Activated CD8-positive, alpha-beta memory T cell treated with anti-CD3 and anti-CD28 coated beads, Interleukin-2, amount 50 U/mL, for 4 hours (primary cell): ENCODE measurements at places on chromosomes 7 and 10.

DNA sequence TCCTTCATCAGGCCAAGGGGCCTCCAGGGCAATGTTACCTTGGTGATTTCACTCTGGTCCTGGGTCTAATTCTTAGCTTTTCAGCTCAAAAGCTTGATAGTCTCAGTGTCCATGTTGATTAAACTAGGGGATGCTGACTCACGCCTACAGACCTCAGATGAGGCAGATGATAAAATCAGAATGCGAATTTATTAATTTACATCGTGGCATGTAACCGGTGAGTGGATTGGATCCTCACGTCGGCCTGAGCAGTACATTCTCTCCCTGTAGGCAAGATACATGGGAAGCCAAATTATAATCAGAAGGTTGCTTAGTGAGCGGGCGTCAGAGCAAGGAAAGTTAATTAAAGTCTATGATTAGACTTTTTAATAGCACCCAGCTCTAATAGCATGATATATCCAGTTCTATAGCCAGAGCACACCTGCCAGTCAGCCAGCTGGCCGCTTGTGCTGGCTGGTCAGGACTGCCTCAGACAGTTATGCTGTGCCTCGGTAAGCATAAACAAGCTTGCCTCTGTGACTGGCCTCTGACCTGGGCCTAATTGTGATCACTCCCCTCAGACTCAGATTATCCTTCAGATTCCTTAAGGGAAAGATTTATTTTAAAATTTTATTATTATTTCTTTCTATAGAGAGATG is 20.2 kb upstream of the CPA5 start:
- no peak for DNase-seq

- DNase-seq: peak; percentile 35
Observed at GRCh38 chr10:71694567-71694968, 25.0 kb downstream of the C10orf105 start.

DNA sequence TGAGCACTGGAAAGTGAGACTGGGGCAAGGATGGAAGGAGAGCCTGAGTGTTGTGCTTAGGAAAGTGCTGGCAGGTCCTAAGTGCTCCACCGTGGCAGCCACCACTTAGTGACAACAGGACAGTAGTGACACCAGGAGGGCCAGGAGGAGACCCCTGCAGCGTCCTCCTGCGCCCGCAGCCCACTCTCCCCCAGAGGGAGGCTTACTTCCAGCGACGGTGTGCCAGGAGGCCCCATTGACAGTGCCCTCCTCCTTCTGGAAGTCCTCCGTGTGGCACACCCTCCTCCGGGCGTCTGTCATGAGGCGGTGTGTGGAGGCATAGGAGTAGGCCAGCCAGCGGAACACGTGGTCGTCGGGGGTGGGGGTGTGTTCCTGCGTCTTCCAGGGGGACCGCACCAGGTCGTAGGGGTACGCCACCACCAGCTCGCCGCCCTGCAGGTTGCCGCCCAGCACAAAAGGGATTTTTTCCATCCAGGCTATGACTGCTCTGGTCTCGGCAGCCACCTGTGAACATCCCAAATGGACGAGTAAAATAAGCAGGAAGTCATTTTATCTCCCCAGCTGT is 95.6 kb downstream of the GPR26 start:
- no peak for DNase-seq

DNA sequence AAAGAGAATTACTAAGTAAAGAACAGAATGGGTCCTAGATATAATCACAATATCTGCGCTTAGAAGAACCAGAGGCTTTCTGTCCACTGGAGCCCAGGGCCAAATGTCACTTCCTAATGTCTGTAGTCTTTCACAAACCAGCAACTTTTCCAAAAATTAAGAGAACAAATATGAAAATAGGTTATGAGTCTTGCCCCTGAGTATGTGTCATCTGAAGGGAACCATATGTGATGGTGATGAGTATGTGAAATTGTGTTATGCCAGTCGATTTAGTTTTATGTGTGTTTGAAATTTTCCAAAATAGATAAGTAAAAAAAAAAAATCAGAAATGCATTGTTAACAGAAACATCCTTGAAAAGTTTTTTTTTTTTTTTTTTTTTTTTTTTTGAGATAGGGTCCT is 15.4 kb upstream of the HTR5A start:
- DNase-seq: no peak

GRCh38 chr10:99369126-99369525 is 40.0 kb downstream of the CNNM1 start:
- no peak for DNase-seq

- DNase-seq: no peak
Observed at GRCh38 chr7:28065721-28066285, 114.8 kb downstream of the JAZF1 start.

DNA sequence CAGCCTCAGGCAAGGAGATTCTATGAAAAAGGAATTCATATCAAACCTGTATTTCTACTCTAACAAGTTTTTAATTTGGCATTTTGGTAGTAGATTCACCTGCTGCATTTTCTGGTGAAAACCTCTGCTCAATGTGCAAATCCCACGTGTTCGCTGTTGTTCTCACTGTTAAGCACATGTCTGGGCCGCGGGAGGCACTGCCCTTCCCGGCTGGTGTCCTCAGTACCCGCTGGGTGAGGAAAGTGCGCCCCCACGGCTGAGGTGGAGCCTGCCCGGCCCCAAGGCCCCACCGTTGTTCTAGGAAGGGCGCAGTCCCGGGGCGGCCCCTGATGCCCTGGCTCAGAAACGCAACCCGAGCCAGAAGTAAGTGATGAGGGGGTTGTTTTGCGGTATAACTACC is 193.4 kb upstream of the VWC2 start:
- DNase-seq: no peak

DNA sequence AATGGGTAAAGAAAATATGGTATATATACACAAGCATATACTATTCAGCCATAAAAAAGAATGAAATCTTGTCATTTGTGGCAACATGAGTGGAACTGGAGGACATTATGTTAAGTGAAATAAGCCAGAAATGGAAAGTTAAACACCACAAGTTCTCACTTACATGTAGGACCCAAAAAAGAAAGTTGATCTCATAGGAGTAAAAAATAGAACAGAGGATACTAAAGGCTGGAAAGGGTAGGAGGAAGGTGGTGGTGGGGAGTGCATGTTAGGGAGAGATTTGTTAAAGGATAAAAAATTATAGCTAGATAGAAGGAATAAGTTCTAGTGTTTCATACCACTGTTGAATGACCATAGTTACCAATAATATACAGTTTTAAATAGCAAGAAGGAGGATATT is 48.4 kb downstream of the TBC1D12 start:
- no peak for DNase-seq

DNA sequence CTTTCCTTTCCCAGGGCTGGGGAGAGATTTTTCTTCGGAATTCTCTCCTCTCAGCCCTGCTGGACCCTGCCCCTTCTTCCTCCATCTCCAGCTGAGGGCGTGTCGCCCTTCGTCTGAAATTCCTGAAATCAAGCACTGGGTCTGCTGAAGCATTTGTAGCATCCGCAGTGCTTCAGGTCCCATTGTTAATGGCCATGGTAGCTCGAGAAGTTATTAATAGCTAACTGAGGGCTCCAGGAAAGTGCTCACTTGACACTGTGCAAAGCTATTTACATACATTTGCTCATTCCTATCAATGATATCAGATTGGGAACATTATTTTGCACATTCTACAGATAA is 515 bp downstream of the FAM149B1 start:
- no peak for DNase-seq

- DNase-seq: no peak
Observed at GRCh38 chr10:102602272-102603045, 41.8 kb upstream of the TRIM8 start.

- DNase-seq: no peak
Observed at GRCh38 chr10:14179251-14179650, 151.5 kb downstream of the FRMD4A start.
